ENCODE measurements at places on chromosomes 4 and X. TPM values are rescaled to one million over a fixed set of nuclear protein-coding genes. Genes with fewer than 3 reads are reported as not detected.

- DNase-seq, result no peak
Observed at GRCh38 chr4:7210824-7211223, 18.5 kb downstream of the SORCS2 start.

GNRHR gene
- total RNA-seq, result not detected

- no peak for DNase-seq
Observed at GRCh38 chrX:38991656-38992440, 190.6 kb downstream of the MID1IP1 start.

PDLIM3 gene
- total RNA-seq, result 30.8 TPM

- DNase-seq, result no peak
Observed at GRCh38 chrX:118221733-118222132, 105.1 kb upstream of the KLHL13 start.

DNA sequence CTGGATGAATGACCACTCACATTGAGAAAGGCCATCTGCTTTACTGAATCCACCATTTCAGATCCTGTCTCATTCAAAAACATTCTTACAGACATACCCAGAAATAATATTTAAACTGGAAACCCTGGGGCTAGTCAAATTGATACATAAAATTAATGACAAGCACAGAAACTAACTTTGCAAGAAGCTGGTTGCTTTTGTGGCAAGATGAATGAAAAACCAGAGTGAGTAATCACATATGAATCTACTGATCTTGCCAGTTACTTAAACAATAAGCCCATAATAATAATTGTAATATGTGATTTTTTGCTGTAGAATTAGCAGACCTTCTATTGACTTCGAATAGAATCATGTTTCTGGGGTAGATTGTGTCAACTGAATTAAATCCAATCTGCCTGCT, 235.1 kb downstream of the PPARGC1A start:
- DNase-seq, result no peak

- DNase-seq, result no peak
Observed at GRCh38 chr4:41731569-41732126, 16.9 kb downstream of the PHOX2B start.

Data from left colon (tissue), 2 donors.